ENCODE measurements at places on chromosomes 7 and 10.
A peak's percentile ranks its signal among the peaks of the same experiment; 100 is the strongest.

DNA sequence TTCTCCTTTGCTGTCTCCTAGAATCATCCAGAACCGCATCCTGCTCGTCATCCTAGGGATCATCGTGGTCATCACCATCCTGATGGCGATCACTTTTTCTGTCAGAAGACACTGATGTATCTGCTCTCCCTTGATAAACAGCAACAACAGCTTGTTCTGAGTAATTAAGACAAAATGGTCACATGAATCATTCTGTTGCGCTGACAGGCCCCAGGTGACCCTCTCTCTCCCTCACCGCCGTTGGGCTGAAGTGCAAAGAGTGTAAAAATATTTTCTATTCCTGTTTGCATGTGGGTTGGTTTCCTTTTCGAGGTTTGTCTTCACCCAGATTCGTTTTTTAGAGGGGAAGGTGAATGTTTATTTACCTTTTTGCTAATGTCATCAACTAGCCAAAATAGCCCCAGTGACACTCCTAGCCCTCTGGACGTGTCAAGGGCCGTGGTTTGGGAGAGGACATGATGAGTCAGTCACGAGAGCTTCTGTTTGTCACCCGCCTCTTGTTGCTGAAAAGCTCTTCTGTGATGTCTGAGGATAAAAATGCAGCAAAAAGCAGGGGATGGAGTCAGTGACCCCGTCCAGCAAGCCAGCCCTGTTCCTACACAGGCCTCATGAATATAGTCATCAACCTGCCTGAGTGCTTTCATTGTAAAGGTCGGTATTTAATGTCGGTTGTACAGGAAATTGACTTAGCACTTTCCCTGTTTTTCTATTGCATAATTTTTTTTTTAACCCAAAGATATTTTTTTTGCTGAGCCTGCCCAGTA lies 134.6 kb upstream of the TCF7L2 start:
- DNase-seq, result peak; percentile 5

DNA sequence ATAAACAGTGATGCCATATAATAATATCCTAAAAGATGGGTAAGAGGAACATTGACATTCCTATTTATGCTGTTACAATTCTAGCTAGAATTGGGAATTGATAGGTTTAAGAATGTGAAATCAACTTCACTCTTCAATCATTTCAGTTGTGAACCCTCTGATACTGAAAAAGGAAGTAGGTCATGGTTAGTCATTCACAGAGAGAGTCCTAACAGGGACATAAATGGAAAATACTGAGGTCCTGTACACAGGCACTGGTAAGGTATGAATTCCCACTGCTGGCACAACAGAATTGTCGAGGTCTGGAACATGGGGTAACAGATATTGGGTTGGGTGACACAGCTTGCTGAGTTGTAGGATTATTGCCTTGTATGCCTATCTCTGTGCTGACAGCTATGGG lies 289.4 kb upstream of the LRRN3 start:
- no peak for DNase-seq

DNA sequence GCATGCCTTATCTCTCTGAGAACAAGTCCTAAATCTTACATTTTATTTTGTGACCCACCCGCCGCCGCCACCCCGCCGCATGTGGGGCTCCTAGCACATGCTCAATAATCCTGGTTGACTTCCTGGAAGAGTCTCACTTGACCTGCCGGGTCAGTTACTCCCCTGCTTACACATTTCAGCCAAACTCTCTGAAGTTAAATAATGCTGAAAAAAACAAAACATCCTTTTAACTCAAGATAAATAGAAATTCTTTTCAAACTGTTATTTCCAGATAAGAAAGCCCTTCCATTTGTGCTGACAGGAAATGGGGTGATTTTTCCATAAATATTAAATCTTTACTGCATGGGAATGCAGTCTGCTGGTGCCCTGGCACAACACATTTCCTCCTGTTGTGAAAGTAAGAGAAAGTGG lies 123.5 kb downstream of the ABLIM1 start:
- DNase-seq, result no peak

- DNase-seq, result no peak
These were observed 699 bp upstream of the PDLIM1 start for GRCh38 chr10:95291365-95292039.

- peak; percentile 63 for DNase-seq
These were observed 86.6 kb upstream of the C7orf33 start for GRCh38 chr7:148503900-148504487.

DNA sequence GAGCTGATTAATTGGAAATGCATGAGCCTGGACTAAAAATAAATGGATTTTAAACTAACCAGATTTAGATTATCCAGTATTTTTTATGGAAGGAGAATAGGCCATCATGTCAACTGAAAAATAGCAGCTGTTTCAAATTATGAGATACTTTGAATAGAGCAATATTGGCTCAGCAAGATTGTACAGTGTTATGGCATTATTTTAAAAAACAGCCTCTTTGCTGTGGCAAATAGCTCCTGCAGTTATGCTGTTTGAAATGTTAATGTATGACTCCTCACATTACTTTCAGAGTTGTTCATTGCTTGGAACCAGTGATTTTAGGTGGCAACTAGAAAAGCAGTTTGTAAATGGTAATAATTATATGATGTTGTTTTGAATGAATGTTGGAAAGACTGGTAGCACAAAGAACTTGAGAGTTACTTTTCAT lies 244.5 kb downstream of the KIAA1217 start:
- no peak for DNase-seq

DNA sequence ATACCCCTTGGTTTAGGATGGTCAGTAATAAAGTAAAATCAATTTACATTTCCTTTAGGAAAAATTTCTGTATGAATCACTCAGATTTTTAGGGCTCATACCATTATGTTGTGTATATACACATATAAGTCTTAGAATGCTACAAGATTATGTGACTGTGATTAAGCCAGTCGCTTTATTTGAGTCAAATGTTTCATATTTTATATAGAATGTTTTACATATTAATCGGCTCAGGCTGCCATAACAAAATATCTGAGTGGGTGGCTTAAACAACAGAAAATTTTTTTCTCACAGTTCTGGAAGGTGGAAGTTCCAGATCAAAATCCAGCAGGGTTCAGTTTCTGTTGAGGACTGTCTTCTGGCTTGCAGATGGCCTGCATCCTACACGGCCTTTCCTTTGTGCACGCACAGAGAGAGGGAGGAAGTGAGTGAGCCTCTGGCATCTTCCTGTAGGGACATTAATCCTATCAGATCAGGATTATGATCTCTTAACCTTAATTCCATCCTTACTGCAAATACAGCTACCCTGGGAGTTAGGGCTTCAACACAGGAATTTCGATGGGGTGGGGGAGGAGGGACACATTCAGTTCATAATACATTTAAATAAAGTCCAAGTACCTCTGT lies 198.0 kb downstream of the PHF14 start:
- no peak for DNase-seq

GRCh38 chr10:99595770-99596465 lies 24.3 kb downstream of the SLC25A28 start:
- no peak for DNase-seq

GRCh38 chr7:129840757-129841156 lies 112.0 kb downstream of the UBE2H start:
- no peak for DNase-seq

GRCh38 chr7:36781011-36781738 lies 56.9 kb upstream of the AOAH start:
- no peak for DNase-seq

GRCh38 chr10:24385776-24386175 lies 176.8 kb downstream of the KIAA1217 start:
- no peak for DNase-seq

DNA sequence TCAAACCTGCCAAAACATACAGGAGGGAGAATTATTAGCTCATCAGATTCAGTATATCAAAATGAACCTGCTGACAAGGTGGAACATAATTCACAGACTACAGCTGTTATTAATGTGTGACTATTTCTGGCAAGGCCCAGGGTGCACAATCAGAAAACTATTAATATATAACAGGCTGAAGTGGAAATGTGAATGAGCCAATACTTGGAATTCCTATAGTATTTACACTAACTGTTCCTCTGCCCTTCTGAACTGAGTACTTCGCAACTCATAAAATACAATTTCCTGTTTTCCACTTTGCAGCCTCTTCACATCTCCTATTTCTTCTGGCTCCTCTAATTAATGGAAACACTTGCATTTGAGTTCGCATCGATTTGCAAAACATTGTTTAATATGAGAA lies 330.8 kb downstream of the DPP6 start:
- no peak for DNase-seq

DNA sequence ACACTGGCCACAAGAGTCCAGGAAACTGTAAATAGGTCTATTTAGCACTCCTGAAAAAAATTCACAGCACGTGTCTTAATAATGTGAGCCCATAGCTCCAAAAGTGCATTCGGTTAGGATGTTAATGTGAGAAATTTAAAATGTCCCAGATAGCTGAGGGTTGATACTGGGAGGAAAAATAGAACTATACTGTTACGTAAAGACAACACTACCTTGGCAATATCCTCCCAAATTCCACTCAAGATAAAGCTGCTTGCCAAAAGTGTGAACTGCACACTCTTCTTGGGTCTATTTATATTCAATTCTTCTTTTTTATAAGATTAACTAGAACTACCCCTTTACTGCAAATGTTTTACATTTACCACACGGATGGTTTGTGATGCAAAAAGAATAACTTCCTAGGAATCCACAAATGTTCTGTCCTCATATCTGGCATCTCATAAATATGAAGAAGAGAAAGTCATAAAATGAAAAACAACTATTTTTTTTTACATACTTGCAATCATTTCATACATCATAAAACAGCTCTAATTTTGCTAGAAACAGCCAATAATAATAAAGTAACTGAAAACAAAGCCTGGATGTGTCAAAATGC lies 10.4 kb downstream of the RAB11FIP2 start:
- no peak for DNase-seq

Data from RKO (cell line).